ENCODE measurements at places on chromosomes 2 and 18. TPM values are rescaled to one million over a fixed set of nuclear protein-coding genes. Genes with fewer than 3 reads are reported as not detected.

GRCh38 chr2:40302751-40303325 is 149.1 kb downstream of the SLC8A1 start:
- no peak for DNase-seq

The ASAP2 gene
- 79.2 TPM for total RNA-seq

DNA sequence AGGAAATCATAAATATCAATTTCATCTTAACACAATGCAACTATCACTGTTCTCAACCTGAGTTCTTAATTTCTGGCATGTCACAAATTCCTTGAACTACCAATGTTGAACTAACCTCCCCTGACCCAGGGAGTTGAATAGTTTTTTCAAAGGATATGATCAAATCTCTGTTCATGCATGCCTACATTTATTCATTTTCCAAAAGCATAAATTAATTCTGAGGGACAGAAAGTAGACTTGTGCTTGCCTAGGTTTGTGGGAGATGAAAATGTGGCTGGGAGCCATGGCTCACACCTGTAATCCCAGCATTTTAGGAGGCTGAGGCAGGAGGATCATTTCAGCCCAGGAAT is 175.7 kb downstream of the TGIF1 start:
- DNase-seq = peak; percentile 40

The RESP18 gene
- total RNA-seq = not detected

DNA sequence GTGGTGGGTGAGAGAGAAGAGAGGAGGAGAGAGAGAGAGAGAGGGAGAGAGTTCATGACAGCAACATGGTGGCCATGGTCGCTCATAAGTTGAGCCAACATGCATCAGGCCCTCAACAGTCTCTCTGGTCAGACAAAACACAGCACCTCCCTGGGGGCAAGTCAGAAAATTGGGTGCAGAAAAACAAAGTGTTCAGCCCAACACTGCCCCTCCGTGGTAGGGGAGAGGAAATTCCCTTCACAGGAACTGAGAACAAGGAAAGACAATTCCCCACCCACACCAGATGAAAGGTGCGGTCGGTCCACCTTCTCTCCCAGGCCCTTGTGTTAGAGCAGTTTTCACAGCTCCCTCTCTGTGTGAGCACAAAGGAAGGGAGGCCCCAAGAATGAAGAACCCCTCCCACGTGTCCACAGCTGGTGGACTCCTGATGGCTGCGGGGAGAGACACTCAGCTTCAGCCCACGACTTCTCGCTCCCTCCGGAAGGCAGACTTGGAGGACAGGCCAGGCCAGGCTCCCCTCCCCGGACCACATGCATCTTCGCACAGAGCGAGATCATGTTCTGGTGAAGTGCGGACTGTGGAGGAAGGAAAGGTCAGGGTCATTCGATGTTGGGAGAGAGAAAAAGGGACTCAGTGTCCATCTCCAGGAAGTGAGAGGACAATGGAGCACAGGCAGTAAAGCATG is 181.7 kb downstream of the ANAPC1 start:
- DNase-seq = peak; percentile 52

DNA sequence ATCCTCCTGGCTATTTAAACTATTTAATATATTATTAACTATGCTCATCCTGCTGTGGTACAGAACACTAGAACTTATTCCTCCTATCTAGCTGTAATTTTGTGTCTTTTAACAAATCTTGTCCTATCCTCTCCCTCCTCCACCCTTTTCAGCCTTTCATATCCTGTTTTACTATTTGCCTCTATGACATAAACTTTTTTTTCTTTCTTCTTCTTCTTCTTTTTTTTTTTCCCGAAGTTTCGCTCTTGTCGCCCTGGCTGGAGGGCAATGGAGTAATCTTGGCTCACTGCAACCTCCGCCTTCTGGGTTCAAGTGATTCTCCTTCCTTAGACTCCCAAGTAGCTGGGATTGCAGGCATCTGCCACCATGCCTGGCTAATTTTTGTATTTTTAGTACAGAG is 201.5 kb downstream of the LPIN1 start:
- DNase-seq = no peak

GRCh38 chr2:205245652-205246051 is 436.6 kb upstream of the NRP2 start:
- DNase-seq = peak; percentile 70

GRCh38 chr2:218162814-218163213 is 3.9 kb downstream of the CXCR1 start:
- no peak for DNase-seq

DNA sequence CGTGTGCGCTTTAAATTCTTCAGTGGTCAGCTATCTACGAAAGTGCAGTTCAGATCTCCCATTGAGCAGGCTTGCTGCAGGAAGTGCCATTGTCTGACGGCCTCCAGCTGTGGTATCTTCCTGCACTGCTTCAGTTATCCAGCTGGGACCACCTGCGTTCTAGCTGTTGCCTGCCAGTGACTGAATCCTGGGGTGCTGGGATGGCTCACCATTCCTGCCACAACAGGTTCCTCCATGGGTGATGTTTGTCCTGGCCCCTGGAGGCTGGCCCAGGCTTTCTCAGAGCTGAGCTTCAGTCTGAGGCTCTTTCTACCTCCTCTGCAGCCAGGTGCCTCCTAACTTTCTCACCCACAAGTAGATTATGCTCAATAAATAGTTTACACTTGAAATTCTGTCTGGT is 498.5 kb upstream of the HS6ST1 start:
- DNase-seq = no peak

- no peak for DNase-seq
These were observed 30.5 kb upstream of the FOSL2 start for GRCh38 chr2:28361991-28362710.

The SERPINB13 gene
- total RNA-seq = not detected

GRCh38 chr2:86213699-86214502 is 14.6 kb downstream of the MRPL35 start:
- peak; percentile 84 for DNase-seq

The TMEM198 gene
- total RNA-seq = not detected

DNA sequence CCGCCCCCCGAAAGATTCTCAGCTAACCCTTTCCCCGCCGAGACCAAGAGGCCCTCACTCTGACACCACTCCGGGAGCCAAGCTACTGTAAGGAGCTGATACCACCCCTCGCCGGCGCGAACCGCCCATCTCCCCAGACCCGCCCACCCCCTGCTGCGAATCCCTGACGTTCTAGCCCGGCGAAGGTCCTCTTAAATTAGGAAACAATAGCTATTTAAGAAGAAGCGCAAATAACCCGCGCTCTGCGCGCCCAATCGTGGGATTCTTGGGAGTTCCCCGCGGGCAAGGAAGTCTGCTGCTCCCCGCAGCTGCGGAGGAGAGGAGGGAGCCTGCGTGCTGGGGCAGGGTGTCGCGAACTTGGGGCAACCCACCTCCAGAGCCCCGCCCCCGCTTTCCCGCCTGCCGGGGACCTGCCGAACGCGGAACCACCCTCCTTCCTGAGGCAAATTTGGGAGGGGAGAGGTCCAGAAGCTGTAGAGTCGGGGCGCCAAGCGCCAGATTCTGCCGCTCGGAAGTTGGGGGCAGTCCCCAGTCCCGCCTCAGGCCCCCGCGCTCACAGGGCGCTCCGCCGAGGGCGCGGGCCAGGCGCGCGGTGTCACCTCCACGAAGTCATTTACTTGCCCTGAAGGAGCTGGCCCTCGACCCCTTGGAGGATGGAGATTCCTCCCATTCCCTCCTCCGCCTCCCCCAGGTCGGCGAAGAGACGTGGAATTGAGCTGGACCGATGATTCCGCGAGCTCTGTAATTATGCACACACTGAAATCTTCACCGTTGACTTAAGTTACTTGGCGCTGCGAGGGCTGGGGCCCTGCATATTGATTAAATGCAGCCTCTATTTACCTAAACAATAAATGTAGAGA is 8.4 kb upstream of the SP9 start:
- DNase-seq = no peak

DNA sequence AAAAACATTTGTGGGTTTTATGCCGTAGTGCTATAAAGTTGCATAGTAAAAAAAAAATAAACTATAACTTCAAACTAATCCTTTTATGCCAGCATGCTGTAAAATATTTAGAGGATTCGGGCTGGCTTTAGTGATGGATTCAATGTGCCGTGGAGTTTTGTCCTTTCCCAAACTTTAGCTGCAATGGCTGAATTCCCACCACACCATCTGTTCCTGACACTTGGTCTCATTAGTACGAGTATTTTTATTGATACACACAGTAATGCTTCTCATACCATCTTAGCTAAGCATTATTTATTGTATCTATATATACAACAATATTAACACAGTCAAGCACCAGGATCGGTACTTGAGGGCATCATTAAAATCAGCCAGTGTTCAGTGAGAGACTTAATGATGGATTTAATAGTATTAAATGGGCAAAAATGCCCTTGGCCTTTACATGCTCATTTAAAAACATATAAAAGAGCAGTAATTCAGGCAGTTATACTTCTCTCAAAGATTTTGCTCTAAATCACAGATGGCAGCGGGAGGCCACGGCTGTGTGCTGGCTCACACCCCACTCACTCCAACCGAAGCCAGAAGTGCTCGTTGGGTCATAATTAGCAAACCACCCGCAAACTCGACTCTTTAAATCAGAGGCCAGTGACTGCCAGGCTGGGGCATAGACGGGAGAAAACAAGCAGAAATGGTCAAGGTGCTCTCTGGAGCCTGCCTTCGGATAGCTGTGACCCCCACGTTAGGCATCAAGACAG is 297.0 kb upstream of the REV1 start:
- no peak for DNase-seq

DNA sequence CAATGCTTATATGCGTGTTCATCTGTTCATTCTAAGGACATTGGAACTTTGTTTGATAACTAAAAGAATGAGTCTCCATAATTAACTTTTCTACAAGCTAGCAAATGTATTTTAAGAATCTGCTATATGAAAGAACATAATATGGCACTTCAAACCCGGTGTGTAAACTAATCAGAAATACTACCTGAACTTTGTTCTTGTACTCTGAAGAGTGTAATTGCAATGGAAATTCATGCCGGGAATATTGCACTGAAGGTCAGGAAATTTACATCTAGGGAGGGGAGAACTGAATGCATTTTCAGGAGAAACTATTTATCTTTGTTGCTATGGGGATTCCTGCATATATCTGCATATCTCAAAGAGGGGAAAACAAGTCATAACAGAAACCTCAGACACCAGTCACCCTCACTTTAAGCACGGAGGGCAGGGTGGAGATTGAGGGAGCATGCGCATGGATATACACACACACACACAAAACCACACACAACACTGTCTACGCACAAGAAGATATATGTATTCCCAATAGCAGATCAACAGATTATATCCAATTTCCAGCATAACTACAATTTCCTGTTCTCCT is 76.2 kb downstream of the DTNA start:
- DNase-seq = no peak

GRCh38 chr2:161905389-161906046 is 168.5 kb downstream of the DPP4 start:
- peak; percentile 95 for DNase-seq

- peak; percentile 58 for DNase-seq
These were observed 204.8 kb downstream of the TFCP2L1 start for GRCh38 chr2:121080013-121080772.

GRCh38 chr2:117832332-117832731 is 17.8 kb downstream of the DDX18 start:
- DNase-seq = no peak

Data from endothelial cell of umbilical vein (primary cell).